ENCODE measurements at places on chromosomes 7 and 10.
A peak's percentile ranks its signal among the peaks of the same experiment; 100 is the strongest.

DNA sequence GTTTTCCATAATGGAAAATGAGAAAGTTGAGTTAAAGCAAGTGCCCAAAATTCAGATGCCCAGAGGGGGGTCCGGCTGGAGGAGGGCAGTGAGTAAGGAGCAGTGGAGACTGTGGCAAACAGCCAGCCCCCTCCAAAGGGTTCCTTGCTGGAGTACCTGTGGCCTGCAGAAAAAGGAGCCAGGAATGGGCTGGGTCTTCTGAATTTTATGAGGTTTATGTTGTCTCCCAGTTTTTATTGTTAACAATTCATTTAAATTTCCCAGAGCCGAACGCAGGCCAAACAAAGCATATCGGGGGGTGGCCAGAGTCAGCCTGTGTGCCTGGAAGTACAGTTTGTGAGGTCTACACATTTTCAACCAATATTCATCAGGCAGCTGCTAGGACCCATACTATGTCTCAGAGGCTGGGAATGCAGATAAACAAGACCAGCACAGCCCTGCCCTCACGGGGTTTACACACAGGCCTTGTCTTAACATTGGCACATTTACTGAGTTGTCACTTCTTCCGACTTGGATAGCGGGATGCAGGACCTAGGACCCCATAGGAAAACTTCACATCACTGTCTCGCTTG lies 12.9 kb upstream of the CSGALNACT2 start:
- no peak for DNase-seq

GRCh38 chr7:44876393-44876792 lies 8.9 kb downstream of the PURB start:
- no peak for DNase-seq

DNA sequence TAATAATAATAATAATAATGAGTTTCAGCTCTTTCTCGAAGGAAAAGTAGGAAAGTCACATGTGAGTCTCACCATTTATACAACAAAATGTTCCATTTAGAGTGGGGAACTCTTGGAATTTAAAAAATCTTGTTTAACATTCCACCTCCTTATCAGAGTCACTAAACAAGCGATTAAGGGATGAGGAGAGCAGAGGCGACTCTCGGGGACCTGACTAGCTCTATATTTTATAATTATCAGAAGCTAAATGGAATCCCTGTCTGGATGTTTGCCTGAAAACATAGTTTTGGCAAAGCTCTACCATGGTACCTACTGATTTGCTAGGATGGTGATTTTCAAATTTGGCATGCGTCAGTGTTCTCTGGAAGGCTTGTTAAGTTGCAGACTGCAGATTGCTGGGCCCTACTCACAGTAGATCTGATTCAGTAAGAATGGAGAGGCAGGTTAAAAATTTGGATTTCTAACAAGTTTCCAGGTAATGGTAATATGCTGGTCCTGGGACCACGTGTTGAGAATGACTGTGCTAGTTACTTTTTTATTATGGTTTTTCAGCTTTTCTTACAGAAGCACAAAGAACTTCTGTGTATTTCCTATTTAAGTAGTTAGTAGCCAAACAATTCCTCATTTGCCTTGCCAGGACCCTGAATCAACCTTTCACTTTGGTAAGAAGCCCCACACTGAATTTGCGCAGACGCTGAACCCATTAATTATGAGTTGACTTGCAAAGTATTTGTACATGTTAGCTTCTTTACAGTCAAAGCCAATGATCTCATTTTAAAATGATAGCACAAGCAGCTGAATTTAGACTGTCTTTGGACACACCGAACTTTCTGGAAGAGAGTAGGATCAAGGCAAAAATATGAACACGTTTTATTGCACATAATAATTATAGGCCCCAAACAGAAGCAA lies 39.5 kb downstream of the CPED1 start:
- DNase-seq: no peak

DNA sequence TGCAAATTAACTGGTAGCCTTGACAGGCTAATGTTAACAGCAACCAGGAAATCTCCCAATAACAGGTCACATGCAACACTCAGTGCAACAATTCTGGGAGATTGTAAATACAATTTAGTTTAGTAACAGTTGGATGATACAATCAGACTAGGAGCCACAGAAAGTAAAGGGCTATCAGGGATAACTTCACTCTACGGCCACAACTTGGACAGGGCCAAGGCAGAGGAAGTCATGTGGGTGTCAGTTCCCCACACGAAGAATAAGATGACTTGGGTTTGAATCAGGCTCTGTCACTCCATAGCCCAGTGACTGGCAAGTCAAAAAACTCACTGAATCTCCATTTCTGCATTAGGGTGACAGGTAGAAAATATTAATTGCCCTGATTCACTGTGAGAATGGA lies 217.3 kb upstream of the CCDC6 start:
- no peak for DNase-seq

DNA sequence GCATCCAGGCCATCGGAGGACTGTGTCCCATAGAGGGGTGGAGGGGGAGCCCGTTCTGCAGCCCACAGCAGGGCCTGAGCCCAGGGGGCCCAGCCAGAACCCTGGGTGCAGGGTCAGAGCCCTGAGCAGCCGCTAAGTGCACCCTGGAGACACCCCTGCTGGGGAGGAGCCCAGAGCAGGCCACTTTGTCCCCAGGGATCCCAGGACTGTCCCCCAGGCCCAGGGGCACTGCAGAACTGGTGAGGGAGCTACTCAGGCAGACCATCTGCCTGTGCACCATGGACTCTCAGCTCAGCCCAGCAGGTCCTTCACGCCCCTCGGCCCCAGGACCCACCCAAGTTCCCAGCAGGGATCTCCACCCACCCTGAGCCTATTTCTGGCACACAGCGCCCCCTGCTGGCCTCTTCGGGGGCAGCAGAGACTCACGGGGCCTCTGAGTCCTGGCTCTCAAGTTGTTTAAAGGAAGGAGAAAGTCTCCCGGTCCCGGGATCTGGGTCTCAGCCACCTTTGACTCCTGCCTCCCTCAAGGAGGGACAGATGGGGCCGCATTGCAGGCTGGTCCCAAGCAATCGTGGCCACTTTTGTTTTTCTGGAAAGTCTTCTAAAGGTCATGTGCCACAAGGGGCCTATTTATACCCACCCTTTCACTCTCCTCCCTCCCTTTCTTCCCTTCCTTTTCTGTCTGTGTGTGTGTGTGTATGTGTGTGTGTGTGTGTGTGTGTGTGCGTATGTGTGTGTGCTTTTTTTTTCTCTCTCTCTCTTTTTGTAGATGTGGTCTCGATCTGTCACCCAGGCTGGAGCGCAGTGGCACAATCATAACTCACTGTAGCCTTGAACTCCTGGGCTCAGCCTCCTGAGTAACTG lies 90.3 kb downstream of the MYL10 start:
- peak; percentile 25 for DNase-seq

DNA sequence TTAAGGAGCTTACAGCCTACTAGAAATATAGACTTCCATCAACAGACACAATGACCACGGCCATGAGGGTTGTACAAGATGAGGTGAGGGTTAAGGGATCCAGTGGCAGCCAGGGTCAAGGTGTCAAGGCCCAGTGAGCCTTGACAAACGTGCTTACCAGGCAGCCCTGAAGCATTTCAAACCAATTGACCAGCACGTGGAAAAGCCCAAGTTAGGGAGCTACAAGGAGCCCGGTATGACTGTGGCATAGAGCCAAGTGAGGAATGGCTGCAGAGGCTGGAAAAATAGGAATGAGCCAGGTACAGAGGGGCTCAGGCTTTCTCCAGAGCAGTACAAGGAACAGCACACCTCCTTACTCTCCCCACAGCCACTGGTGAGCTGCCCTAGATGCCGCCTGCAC lies 12.7 kb downstream of the AFAP1L2 start:
- DNase-seq: no peak

- no peak for DNase-seq
Observed at GRCh38 chr10:124429576-124429975, 10.9 kb upstream of the OAT start.

DNA sequence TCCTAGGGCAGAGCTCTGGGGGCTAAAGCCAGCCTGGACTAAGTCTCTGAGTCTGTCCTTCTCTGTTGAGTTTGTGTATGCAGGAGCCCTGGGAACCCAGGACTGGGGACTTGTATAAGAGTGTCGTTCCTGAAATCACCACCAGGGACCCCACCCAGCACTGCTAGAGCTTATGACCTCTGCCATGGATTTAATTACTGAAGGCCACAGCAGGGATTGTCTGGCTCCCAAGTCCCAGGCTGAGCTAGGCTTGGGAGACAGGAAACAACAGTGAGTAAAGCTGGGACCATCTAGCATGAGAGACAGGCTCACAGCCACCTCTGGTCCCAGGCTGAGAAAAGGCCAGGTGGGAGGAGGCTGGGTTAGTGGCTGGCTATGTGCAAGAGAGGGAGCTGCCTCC lies 1.4 kb upstream of the TSPAN15 start:
- DNase-seq: peak; percentile 38

DNA sequence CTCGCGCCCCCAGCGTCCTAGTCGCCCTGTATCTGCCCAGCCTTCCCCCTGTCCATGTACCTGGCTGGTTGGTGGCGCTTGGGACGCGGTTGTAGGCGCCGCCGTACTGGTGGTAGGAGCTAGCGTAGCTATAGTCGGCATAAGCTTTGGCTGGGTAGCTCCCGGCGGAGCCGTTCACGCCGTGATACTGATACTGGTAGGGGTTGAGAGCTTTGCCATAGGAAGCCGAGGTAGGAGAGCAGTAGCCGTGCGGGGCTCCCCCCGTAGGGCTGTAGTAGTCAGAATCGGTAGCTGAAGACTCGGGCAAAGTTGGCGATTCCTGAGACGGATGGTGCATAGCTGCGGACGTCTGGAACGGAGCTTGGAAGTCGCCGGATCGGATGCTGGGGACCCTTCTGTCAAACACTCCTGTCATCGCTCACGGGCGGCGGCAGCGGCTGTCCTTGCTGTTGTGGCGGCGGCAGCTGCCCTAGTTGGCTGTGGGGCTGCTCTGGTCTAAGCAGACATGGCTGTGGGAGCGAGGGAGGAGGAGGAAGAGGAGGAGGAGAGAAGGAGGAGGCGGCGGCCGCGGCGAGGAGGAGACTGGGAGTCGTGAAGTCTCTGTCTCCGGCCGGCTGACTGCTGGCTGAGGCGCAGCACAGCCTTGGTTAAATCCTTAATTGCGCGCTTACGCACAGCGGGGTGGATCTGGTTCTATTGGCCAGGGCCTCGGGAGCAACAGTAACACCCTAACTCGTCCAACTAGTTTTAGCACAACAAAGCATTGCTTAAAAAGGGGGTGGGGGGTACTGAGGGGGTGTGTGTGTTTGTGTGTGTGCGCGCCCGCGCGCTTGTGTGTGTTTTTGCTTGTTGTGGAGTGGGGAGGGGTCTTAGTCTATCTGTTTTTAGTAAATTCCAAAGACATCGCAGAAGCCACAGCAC lies at the start of gene DLX5:
DLX5 (minus strand) TSS at position 623 of the 921 bp plus-strand sequence; CDS start at position 415, 208 bp downstream.
- no peak for DNase-seq

DNA sequence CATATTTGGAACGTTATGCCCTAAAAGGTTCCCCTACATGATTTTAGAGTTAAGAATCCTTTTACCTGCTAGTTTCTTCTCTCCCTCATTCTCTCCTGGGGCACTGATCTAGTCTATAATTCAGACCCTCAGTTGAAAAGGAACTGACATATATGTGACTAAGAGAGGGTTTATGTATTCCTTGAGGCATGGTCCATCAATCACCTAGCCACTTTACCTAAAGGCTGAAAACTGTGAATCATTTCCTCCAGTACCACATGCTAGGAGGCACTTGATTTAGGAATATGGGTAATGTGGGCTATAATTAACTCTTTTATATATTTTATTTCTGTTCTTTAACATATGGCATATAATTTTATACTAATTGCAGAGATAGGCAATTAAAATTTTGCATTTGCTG lies 303.5 kb downstream of the BBS9 start:
- DNase-seq: no peak

DNA sequence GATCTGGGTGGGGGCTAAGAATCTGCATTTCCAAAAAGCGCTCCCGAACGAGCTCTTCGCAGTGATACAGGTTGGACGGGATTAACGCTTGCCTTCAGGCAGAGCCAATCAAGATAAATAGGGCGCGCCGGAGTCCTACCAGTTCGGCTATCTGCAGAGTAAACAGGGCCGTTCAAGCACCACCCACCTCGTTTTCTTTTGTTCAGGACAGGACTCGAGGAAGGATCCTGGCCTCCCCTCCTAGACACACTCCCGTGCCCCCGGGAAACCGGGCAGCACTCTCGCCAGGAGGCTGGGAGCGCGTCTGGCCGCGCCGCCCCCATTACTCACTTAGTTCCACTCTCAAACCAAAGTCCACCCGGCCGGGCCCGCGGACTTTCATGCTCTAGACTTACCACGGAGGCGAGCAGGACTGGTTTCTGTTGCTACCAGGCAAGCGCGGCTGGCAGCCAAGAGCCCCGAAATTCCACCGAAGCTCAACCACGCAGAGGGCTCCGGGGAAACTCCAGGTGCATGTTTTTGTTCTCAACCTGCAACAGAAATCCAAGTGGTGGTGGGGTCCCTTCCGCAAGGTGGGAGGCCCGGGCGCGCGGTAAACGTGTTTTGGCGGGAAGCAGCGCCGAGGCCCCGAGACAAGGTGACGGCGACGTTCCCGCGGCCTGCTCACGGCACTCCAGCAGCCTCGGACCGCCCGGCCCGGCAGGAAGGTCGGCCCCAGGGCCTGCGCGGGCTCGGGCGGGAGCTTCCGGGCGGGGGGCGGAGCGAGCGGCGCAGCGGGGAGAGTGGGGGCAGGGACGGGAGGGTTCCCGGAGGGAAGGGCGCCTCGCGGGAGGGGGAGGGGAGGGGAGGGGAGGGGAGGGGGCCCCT lies 12.7 kb downstream of the HNRNPF start:
- DNase-seq: peak; percentile 56

GRCh38 chr7:95205665-95206225 lies 118.6 kb downstream of the PON1 start:
- no peak for DNase-seq

DNA sequence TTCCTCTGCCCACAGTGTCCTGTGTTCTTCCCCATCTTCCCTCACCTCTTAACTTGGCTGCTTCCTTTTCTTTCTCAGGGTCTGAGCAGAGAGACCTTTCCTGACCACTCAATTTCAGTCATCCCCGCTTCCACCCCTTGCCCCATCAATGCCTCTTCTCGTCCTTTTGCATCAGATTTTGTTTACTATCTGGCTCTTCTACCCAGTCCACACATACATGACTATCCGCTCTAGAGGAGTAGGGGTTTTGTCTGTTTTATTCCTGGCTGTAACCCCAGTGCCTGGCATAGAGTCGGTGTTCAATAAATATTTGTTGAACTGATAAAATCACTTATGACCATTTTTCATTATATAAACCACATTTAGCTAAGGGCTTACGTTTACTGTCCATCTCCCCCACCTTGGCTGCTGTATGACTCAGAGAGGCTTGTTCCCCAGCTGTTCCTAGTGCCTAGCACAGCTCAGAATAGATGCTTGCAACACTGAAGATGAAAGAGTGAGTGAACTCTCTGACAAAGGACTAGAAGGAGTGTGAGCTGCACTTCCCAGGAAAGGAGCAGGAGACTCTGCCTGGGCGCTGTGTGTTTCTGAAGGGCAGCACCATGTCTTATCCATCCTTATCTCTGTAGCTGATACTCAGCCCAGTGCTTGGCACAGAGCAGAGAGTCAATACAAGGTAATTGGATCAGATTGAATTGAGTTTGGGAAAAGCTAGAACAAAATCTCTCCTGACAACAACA lies 21.9 kb downstream of the ARID5B start:
- DNase-seq: no peak

DNA sequence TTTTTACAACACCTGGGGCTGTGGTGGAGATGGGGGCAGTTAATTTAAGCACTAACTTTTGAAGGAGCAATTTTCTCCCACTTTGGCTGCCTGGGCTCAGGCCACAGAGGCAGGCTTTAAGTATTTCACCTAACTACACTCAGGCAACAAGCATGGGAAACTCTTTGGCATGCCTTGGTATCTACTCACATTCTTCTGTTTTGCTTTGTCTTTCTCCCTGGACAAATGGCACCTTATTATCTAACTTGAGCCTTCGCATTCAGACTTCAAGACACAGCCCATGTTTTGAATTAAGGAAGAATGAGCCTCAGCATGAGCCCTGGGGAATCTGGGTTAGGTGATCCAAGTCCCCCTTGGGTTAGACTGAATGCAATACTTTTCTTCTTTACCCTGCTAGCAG lies 31.8 kb upstream of the BMPER start:
- no peak for DNase-seq

Data from T follicular helper cell (primary cell).